ENCODE measurements at places on chromosomes 16 and 17.
A peak's percentile ranks its signal among the peaks of the same experiment; 100 is the strongest.

GRCh38 chr17:46832945-46833839, 14.7 kb upstream of the WNT3 start:
- DNase-seq = no peak

DNA sequence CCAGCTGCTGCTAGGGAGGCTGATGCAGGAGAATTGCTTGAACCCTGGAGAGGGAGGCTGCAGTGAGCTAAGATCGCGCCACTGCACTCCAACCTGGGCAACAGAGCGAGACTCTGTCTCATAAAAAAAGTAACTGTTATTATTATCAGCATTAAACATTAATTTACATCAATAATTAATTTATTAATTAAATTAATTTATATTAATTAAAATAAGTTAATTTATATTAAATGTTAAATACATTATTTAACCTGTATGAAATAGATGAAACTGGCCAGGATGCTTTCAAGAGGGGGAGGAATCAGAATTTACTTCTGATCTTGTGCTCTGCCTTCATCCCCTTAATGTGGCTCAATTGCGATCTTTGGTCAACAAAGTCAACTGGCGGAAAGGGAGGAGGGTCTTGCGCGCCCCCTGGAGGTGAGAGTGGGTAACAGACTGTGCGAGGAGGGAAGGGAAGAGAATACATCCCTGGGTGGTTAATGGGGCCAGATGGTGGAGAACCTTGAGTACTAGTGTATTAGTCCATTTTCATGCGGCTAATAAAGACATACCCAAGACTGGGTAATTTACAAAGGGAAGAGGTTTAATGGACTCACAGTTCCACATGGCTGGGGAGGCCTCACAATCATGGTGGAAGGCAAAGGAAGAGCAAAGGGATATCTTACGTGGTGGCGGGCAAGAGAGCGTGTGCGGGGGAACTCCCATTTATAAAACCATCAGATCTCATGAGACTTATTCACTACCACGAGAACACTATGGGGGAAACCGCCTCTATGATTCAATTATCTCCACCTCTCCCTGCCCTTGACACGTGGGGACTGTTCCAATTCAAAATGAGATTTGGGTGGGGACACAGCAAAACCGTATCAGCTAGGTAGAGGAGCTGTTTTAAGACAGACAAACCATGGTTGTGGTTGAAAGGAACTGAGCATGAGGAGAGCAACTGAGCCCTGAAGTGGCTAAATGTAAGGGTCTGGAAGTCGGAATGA, 15.7 kb upstream of the CPPED1 start:
- DNase-seq = peak; percentile 73

GRCh38 chr16:70770626-70771552, 30.1 kb downstream of the VAC14 start:
- peak; percentile 54 for DNase-seq

GRCh38 chr16:11967195-11967911, 2.3 kb downstream of the TNFRSF17 start:
- DNase-seq = no peak
